ENCODE measurements at places on chromosomes 4 and X. TPM values are rescaled to one million over a fixed set of nuclear protein-coding genes. Genes with fewer than 3 reads are reported as not detected.

GPR82 gene
- not detected for total RNA-seq

DNA sequence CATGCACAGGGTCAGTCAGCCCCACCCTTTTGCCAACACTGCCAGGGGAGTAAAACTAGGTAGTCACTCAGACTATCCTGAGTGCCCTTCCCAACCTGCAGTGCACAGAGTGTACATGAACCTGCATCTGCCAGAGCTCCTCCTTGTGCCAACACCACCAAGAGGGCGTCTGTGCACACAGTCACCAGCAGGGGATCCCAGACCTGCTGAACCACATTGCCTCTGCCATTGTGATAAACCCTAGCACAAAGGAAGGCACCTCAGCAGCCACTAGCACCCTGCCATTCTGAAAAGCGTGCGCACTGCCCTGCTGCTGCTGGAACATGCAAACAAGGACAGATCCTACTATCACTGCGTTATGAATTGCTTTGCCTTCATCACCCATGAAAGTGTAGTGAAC, 247.8 kb upstream of the POU3F4 start:
- no peak overlapping the region for H3K27ac ChIP-seq
- H3K4me3 ChIP-seq = no peak overlapping the region
- DNase-seq = no peak
- H3K36me3 ChIP-seq = no peaks in the 10 kb centered on the region

DNA sequence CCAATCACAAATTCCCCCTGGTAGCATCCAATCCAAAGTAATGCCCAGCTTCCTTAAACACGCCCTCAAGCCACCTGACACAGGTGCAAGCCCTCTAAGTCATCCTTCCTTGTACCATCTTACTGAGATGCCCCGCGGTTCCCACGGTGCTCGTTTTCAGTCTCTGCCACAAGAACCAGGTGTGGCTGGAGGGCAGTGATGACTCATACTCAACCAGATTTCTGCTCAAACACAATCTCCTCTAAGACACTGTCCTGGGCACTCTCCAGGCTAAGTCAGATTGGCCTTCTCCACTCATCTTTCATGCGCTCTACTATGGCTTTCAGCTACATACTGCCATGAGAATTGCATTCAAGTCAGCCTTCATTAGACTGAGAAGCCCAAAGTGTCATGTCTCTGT, 3.5 kb downstream of the SH3KBP1 start:
- H3K4me3 ChIP-seq = no peak overlapping the region
- H3K4me1 ChIP-seq = no peaks in the 10 kb centered on the region
- H3K27me3 ChIP-seq = peaks cover 2% of the 10 kb centered on the region
- DNase-seq = no peak
- no peaks in the 10 kb centered on the region for H3K36me3 ChIP-seq

DNA sequence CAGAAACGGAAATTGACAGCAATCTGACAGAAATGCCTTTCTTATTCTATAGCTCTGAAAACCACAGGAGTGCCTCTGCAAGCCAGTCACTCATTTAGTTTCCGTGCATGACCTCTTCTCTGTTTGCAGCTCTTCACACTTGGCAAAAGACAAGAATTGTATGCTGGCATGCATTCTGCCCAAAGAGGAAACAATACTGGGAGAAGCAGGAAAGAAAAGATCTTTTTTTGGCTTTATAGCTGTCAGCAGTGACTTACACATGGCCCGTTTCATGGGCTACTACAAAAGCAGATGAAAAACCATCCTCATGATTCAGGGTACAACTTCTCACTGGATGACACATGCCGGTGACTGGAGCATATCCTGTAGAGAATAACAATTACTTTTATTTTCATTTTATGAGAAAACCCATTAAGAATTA, 249.4 kb downstream of the ADAMTS3 start:
- no peaks in the 10 kb centered on the region for H3K4me1 ChIP-seq
- H3K27ac ChIP-seq = no peak overlapping the region
- DNase-seq = no peak
- no peaks in the 10 kb centered on the region for H3K36me3 ChIP-seq

All from progenitor cell of endocrine pancreas (in vitro differentiated cells).